ENCODE measurements at places on chromosomes 16 and 17.

- DNase-seq = no peak
These were observed 40.8 kb downstream of the SCNN1G start for GRCh38 chr16:23223368-23223767.

GRCh38 chr16:82782715-82783251 is 156.0 kb downstream of the CDH13 start:
- DNase-seq = no peak

GRCh38 chr17:64685705-64686104 is 23.6 kb upstream of the SMURF2 start:
- no peak for DNase-seq

GRCh38 chr16:69270395-69270794 is 40.8 kb upstream of the VPS4A start:
- DNase-seq = no peak

GRCh38 chr17:6177941-6178694 is 107.9 kb downstream of the WSCD1 start:
- DNase-seq = no peak
